GM19239 (cell line): ENCODE measurements at places on chromosomes 3 and 15.

GRCh38 chr3:147654827-147655226 lies 245.7 kb downstream of the ZIC1 start:
- DNase-seq, result no peak

- no peak for DNase-seq
Observed at GRCh38 chr3:38054499-38055001, 15.5 kb downstream of the DLEC1 start.

- no peak for DNase-seq
Observed at GRCh38 chr3:100089812-100090668, 24.3 kb downstream of the FILIP1L start.

DNA sequence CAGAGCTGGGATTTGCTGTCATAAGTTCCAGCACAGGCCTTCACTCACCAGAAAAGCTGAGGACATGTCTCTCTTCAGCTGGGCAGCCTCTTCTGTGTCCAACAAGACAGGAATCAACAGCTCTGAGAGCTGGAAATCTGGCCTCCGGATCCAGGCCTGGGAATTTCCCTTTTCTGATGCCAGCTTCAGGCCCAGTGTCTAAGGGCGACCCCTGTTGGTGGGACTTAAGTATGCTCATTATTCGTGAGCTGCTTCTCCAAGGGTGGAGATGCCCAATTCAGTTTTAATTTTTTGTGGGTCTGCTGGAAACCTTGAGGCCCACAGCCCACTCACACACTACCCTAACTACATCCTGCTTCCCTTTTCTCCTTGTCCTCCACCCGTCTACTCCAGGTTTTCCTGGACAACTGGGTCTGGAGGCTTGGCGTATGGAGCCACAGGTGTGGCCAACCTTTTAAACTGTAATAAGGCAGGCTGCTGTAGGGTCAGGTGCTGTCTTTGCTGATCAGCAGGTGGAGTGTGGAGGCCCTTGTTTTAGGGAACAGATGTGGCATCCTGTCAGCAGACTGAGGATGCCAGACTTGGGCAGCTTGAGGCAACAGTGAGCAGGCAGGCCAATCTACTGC lies 2.6 kb upstream of the CEMIP start:
- peak; percentile 72 for DNase-seq

- no peak for DNase-seq
Observed at GRCh38 chr3:106170636-106171035, 301.8 kb upstream of the CBLB start.

GRCh38 chr15:58548308-58549012 lies 116.7 kb downstream of the LIPC start:
- no peak for DNase-seq

DNA sequence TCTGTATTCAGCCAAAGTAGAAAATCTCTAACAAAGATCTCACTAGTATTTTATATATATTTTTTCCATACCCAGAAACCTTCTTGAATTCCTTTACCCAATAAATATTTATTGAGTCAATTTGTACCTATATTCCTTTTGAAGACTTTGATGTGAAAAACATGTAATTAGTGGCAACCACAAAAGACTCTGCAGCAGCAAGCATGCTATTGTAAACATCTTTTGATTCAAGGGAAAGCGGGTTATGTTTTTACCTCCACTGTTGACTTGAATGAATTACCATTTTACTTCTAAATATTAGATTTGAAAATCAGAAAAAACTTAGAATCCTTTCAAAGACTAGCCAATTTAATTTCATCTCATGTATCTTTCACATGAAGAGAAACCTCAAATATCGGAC lies 2.4 kb downstream of the GPR15 start:
- no peak for DNase-seq

GRCh38 chr3:111784001-111784400 lies 75.1 kb upstream of the PHLDB2 start:
- no peak for DNase-seq

DNA sequence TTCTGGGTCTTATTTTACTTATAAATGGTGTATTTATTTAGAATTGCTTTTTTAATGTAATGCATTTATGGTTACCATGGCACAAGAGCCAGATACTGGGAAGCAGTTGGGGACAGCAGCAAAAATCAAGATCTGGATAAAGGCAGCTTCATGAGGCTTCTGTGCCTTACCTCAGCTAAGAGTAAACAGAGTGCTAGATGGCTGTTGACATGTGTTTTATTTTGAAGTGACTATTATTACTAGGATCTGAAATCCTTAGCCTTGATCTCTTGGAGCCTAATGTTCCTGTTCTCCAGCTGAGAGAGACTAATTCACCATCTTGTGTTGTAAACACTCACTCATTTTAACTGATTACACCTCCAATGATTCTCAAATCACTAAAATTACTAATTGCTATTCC lies 317.8 kb downstream of the LPP start:
- no peak for DNase-seq

DNA sequence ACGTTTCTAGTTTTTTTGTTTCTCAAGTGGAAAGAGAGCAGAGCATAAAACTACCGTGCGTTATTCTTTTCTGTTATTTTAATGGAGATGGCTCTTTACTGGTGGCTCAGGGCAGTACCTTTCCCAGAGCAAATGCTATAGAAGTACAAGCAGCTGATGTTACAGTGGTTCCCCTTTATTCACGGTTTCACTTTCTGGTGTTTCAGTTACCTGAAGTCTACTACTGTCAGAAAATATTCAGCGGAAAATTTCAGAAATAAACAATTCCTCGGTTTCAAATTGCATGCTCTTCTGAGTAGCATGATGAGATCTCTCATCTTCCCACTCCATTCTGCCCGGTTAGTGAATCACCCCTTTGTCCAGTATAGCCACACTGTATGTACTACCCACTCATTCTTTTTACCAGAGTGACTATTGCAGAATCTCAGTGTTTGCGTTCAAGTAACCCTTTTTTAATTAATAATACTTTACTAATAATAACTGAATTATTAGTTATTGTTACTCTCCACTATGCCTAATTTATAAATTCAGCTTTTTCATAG lies 597.5 kb upstream of the ROBO2 start:
- DNase-seq, result no peak

DNA sequence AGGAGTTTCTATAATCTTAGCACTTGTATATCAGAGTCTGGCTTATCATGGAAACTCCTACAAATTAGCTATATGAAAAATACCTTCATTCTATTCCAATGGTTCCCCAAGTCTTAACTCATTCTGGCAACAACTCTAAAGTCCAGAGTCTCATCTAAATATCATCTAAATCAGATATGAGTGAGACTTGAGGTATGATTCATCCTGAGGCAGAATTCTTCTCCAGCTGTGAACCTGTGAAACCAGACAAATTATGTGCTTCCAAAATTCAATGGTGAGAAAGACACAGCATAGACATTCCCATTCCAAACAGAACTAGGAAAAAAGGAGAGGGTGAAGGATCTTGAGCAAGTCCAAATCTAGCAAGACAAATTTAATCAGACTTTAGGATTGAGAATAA lies 138.8 kb downstream of the THRB start:
- no peak for DNase-seq

DNA sequence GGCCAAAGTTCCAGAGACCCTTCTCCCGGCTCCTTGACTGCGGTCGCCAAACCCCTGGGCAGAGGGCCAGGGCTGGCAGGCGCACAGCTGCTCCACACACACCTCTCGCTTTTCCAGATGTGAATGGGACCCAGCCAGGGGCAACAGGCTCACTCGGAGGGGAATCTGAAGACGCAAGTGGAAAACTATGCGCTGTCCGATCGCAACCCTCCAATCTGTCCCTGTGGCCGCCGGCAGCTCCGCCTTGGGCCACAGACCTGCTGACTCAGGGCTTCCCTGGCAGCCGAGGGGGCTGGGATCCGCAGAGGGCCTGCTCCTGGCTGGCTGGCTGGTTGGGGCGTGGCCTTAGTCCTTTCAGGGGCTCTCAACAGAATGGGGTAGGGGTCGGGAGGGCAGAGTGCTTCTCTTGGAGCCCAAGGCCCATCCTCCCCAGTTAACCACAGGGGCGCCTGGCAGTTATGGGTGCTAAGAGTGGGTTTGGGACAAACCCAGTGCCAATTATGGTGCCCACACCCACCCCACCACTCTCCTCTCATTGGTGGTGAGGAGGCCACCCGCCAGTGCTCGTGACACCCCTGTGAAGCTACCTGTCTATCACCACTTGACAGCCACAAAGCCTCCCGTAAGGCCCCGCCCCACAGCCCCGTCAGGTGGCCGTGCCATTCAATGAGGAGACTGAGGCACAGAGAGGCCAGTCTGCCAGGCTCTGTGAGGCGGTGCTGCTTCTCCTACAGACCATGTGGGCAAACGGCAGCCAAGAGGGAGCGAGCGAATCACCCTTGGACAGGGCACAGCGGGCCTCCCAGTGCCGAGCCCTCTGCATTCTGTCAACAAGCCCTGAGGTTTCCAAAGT lies 53.8 kb downstream of the IQSEC1 start:
- no peak for DNase-seq

DNA sequence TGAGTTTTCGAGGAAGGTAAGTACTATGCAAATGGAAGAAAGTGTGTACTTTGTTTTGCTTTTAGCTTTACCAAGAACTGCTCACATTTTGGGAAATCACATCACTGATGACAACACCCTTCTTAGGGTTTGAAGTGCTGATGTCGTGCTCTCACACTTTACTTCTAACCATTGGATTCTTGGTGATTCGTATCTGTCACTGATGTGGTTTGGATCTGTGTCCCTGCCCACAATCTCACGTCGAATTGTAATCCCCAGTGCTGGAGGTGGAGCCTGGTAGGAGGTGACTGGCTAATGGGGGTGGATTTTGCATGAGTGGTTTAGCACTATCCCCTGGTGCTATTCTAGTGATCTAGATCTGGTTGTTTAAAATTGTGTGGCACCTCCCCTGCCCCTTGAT lies 75.4 kb upstream of the RGMA start:
- DNase-seq, result no peak

- DNase-seq, result no peak
Observed at GRCh38 chr3:26535151-26535550, 87.4 kb upstream of the LRRC3B start.

DNA sequence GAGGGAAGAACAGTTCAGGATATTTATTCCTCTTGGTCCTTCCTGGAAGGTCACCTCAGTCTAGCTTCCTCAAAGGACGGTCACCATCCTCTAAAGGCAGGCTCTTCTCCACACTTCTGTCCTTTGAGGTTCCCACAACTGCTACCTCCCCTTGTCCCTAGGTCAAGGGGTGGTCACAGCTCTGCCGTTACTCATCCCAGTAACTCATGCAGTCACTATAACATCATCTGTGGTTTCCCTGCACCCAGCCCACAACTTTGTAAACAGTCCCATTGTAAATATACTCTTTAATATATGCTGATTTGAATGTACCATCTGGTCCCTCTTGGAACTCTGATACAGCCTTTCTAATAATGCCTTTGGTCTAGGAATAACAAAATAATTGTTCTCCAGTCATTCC lies 887.4 kb downstream of the FHIT start:
- DNase-seq, result no peak

DNA sequence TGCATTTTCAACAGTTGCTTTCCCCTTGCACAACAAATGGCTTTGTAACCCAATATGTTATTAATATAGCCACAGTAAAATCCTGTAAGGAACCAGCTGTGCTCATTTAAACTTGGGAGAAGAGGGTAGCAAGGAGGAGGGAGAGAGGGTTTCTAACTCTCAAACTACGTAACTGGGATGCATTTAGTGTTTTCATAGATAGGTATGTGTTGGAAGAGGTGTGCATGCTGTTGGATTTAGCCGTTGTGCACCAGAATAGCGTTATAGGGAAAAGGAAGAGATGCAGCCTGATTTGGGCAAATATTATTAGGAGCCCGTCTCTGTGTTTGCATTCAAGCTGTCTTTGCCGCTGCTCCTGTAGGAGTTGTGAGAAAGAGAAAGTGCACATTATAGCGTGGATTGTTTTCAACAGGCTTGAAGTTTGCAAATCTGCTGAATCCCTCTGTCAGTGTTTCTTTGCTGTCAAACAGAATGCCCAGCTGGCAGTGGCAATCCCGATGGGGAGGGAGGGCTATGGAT lies 39.4 kb downstream of the ARPP21 start:
- no peak for DNase-seq

DNA sequence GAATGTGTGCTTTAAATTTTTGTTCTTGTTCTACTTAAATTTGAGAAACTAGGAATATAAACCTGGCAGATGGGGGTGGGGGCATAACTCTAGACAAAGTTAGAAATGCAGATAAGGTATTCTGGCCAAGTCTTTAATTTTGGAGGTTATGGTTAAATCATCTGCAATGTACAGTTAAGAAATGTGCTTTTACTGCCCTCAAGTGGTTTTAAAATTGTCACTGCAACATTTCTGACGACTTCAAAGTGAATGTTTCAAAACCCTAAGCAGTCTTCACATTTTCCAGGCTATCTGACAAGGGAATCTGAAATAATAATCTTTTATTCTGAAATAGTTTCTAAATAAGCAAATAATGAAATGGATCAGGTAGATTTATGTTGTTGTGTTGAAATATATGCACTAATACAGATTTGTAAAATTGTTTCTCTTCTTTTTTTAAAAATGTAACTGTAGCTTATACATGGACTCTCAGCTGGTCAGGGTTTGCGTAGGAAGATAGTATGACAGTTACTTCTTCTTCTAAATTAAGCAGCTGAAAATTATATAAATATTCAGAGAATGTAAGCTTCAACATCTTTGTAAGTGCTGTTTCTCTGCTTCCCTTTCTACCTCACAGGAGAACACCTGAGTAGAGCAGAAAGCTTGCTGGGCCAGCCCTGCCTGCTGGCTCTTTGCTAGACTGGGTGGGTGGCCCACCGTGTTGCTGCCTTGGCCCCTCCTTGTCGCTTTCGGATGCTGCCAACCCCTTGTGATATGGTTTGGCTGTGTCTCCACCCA lies 45.0 kb downstream of the SUCNR1 start:
- DNase-seq, result no peak

GRCh38 chr3:40328374-40328773 lies 18.9 kb downstream of the EIF1B start:
- no peak for DNase-seq

- DNase-seq, result no peak
Observed at GRCh38 chr3:185709251-185709955, 115.4 kb downstream of the IGF2BP2 start.

GRCh38 chr15:97461226-97461625 lies 499.3 kb upstream of the ARRDC4 start:
- DNase-seq, result no peak

GRCh38 chr3:125148836-125149235 lies 63.7 kb downstream of the SLC12A8 start:
- DNase-seq, result no peak

GRCh38 chr3:44913868-44914468 lies 39.6 kb downstream of the TGM4 start:
- peak; percentile 79 for DNase-seq

DNA sequence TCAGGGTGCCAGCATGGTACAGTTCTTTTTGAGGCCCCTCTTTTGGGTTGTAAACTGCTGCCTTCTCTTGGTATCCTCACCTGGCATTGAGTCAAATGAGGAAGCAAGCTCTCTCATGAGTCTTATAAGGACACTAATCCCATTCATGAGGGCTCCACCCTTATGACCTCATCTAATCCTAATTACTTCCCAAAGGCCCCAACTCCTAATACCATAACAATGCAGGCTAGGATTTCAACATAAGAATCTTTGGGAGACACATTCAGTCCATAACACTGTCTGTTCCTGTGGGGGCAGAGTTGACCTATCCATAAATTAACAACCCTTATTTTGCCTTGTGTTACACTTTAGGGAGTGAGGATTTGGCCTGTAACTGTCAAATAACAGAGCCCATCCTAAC lies 278.3 kb downstream of the LRTM1 start:
- DNase-seq, result no peak

- DNase-seq, result no peak
Observed at GRCh38 chr15:92149465-92149864, 244.2 kb upstream of the ST8SIA2 start.
